Mucosa of descending colon (tissue), 3 donors: ENCODE measurements at places on chromosomes 7 and 10. TPM values are rescaled to one million over a fixed set of nuclear protein-coding genes. Genes with fewer than 3 reads are reported as not detected.

Gene OR6B1
- not detected for total RNA-seq

Gene PPP1R9A
- 30.8 TPM for total RNA-seq

Gene GPNMB
- 77.8 TPM for total RNA-seq

Gene HOXA4
- 5.9 TPM for total RNA-seq

Gene COMMD3
- total RNA-seq = 56.5 TPM

Gene AKR1E2
- total RNA-seq = 20.4 TPM

Gene ABCC2
- total RNA-seq = 1.6 TPM

Gene PIK3AP1
- total RNA-seq = 19.8 TPM

Gene GCK
- total RNA-seq = 0.17 TPM

Gene DOCK1
- 103 TPM for total RNA-seq

Gene LIPF
- total RNA-seq = not detected

Gene OPN1SW
- not detected for total RNA-seq

Gene WEE2
- total RNA-seq = not detected

Gene POLR2J2
- total RNA-seq = 8.8 TPM

Gene CLDN15
- 14.6 TPM for total RNA-seq

Gene EMX2
- not detected for total RNA-seq

Gene GPC2
- total RNA-seq = 6.2 TPM
